LHCN-M2 (cell line): ENCODE measurements at places on chromosomes 2 and 18.

DNA sequence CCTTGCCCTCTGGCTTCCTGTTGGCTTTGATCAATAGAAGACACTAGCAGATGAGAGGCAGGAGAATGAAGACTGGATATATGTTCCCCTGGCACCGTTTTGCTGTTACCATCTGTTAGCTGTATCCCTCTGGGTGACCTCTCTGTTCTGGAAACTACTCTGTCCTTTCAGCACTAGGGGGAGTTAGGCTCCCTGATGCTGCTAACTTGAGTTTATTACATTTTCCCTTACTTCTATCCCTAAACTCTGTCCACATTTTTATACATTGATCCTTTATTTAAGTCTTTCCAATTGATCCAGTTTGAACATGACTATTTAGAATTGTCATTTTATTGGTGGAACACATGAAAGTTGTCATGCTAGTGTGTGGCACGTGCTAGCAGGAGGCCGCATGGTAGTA lies 1014.3 kb upstream of the CDH2 start:
- peak; percentile 44 for DNase-seq

DNA sequence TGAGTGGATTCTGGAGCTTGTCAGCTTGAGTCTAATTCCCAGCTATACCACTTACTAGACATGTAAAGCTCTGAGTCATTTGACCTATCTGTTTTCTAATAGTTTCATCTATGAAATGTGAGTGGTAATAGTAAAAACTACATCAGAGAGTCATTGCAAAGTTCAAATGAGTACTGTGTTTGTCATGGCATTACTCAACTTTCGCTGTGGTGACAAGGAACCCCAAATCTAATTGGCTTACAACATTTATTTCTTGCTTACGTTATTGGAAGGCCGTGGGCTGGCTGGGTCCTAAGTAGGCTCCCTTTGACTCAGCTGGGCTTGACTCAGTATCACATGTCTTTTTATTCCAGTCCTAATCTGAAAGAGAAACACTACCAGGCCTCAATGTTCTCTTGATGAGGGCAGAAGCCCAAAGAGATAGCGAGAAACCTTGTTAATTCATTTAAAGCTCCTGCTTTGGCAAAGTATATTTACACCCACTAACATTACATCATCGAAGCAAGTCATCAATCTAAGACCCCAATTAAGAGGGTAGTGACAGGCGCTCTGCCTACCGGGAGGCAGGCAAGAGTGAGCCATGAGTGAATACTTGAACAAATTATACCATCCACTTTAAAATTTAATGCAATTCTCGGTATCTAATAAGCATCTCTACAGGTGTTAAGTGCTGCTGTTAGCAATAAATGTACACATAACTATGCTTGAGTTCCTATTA lies 431.8 kb upstream of the SPHKAP start:
- peak; percentile 84 for DNase-seq

DNA sequence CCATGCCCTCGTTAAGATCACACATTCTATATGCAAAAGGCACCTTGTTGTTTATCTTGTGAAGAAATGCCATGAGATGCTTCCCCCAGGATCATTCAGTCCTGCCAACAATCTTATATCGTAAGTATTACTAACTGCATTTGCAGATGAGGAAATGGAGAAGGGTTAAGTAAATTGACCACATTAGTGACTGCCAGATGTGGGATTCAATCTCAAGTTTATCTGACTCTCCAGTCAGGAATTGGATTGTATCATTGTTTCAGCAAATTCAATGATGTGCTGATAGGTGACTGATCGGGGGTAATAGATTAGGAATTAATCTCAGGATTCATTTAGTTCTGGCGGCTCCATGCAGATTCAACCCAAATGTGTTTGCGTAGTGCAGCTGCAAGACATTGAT lies 106.2 kb downstream of the CNTNAP5 start:
- no peak for DNase-seq

DNA sequence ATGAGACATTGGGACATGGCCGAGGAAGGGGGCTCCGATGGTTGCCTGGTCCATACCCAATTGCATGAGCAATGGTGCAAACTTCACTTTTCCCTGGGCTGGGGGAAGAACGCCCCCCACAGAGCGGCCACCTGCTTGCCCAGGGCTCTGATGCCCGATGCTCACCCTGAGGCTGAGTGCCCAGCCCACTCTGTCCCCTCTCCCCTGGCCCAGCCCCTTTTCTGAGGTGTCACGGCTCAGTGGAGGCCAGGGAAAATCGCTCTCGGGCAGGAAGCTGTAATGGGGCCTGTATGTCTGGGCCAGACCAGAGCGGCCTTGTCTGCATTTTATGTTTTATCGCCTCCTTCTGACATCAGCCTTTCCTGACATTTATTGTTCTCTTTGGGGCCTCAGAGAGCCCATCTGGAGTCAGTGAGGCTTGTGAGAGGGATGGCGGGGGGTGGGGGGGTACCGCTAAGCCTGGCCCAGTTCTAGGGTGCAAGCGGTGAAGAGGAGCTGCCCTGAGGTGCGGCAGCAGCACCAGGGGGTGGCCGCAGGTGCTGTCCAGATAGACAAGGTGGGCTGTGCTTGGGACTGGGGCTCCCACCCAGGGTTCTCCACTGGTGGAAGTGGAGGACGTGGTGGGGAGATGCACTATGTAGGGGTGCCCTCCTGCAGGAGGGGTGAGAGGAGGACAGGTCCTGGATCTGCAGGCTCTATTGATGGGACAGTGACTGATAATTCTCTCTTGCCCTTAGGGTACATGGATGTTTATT lies 46.2 kb downstream of the INHBB start:
- DNase-seq: no peak

- DNase-seq: no peak
These were observed 63.9 kb downstream of the PPP1R1C start for GRCh38 chr2:182049372-182050148.

- DNase-seq: no peak
These were observed 14.7 kb downstream of the NRP2 start for GRCh38 chr2:205696927-205697441.
